ENCODE measurements at places on chromosomes 5 and 9.

DNA sequence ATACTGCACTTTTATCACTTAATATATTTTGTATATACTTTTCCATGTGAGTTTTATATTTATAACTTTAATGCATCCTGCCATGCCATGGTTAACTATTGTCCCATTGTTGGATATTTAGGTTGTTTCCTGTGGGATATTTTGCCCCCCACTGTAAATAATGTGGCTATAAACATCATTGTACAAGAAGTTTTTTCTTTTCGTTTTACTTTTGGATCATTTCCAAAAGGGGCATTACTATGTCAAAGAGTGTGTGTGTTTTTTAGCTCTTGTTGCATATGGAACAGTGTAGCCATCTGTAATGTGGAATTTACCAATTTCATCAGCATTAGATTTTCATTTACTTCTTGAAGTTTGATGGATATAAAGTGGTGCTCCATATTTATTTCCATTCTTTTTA lies 13.3 kb downstream of the ITGA2 start:
- no peak for DNase-seq

- DNase-seq: no peak
These were observed 15.3 kb downstream of the LHX3 start for GRCh38 chr9:136189394-136190236.

DNA sequence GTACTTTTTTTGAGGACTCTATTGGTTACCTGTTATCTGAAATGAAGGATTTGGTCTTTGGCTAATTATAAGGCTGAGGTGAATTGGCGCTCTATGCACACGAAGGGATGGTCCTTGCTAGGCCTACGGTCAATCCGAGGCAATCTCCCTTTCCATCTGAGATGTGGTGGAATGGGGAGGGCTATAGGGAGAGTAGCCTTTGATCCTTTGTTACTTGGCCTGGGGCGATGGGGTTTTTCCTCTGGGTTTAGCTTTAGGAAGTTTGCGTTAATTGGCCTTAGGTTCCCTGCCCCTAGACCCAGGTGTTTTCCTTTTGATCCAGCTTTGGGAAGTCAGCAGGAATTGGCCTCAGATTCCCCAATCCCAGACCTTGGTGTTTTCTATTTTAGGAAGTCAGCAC lies 102.1 kb upstream of the C9orf72 start:
- DNase-seq: peak; percentile 62

DNA sequence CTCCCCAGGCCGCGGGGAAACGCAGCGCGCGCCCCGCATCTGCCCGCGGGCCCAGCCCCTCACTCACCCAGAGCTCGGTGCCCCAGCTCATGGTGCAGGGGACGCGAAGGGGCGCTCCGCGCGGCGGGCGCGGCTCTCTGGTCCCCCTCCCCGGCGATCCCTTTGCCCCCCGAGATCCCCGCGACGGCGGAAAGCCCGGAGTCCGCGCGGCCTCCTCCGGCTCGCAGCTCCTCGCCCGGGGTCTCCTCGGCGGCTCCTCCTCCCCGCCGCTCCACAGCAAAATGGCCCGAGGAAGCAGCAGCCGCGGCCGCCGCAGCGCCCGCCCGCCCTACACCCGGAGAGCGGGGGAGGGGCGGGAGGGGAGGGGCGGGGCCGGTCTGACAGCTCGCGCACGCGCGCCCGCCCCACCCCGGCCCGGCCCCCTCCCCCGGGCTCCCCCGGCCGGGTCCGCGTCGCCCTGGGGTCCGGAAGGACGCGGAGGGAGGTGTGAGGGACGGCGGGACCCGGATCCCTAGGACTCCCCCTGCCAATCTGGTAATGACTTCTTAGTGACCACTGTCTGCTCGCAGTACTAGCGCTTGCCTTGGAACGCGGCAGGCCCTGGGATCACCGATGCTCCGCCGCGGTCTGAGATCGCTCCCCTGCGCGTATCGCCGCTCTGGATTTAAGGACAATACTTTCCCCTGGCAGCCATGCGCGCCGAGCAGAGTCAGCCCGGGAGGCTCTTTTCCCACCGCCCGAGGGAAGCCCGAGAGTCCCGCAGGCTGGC lies at the start of gene FNBP1:
TSS of gene FNBP1 (minus strand) at position 305 of the 769 bp plus-strand sequence. CDS start at position 91, 214 bp downstream.
- DNase-seq: peak; percentile 87

DNA sequence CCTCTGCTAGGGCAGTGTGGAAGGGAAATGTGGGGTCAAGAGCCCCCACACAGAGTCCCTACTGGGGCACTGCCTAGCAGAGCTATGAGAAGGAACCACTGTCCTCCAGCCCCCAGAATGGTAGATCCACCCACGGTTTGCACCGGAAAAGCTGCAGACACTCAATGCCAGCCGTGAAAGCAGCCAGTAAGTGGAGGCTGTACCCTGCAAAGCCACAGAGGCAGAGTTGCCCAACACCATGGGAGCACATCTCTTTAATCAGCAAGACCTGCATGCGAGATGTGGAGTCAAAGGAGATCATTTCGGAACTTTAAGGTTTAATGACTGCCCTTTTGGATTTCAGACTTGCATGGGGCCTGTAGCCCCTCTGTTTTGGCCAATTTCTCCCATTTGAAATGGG lies 52.2 kb downstream of the GKAP1 start:
- DNase-seq: no peak

- DNase-seq: no peak
These were observed 73.3 kb downstream of the SECISBP2 start for GRCh38 chr9:89391585-89391984.

GRCh38 chr5:143432658-143433239 lies 29.3 kb upstream of the NR3C1 start:
- no peak for DNase-seq

- DNase-seq: no peak
These were observed 34.6 kb downstream of the TTC39B start for GRCh38 chr9:15272377-15272928.

DNA sequence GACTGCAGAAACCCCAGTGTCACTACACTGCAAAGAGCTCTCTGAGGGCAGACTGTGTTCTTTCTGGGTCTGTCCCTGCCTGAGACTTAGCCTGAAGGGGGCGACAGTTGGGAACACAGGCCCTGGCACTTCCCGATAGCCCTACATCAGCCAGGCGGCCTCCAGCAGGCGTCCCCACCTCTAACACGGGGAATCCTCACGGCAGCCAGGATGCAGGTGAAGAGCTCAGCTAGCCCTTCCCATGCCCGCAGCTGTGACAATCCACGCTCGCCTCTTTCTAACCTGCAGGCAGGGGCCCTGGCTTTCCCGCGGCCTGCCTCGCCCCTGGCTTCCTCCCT lies 5.9 kb downstream of the MED22 start:
- DNase-seq: peak; percentile 84

- DNase-seq: no peak
These were observed 275.0 kb downstream of the PLK2 start for GRCh38 chr5:58184910-58185309.

- peak; percentile 52 for DNase-seq
These were observed 5.9 kb upstream of the FRMD3 start for GRCh38 chr9:83544002-83544698.

- DNase-seq: no peak
These were observed 35.5 kb downstream of the PDZD2 start for GRCh38 chr5:31674371-31674951.

- DNase-seq: no peak
These were observed 4.6 kb downstream of the ZNF622 start for GRCh38 chr5:16461026-16461425.

DNA sequence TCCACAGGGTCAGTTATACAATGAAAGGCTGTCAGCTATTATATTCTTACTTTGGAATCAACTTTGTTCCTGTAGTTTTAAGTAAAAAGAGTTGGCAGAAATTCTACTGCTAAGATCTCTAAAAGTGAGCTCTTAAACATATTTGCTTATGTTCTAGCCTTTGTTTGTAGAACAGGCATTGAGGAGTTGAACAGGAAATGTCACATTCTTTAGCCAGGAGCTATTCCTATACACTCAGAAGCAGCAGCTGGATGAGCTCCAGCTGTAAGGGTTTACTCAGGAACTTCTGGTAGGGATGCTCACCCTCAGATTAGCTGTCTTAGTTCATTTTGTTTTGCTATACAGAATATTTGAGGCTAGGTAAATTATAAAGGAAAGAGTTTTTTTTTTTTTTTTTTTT lies 22.4 kb upstream of the SPINK14 start:
- DNase-seq: no peak

- no peak for DNase-seq
These were observed 168.1 kb downstream of the KDM4C start for GRCh38 chr9:6925836-6926235.

DNA sequence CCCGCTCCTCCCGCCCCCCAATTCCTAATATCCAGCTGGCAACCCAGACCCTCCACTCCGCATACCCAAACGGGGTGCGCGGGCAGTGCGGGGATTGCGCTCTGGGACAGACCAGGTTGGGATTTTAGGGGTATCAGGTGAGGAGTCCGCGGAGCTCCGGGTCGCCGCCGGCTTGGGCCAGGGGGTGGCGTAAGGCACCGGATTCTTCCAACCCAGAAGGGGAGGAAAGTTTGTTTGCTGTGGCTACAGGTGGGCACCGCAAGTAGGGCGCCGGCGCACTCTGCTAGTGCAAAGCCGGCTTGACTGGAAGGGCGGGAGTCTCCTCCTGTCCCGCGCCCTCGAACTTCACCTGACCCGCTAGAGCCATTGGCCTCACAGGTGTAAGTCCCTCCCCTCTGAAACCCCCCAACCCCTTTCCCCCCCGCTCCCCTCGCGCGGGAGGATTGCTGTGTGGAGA lies 709 bp downstream of the IQGAP2 start:
- peak; percentile 87 for DNase-seq

DNA sequence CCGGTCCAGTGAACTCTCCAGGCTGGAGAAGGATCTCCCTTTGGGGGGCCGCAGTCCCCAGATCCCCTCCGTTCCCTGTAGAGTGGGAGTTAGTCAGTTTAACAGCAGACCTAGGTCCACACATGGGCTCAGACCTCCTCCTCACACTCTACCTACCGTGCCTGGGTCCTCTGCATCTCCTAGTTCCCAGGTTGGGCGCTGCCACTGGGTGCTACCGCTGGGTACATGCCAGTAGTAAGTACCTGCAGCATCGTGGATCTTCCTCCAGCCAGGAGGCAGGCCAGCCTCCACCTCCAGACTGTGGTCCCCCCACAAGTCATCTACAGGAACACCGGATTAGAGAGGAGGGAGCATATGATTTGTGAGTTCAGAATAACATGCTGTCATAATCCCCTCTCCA lies 802 bp downstream of the APBB3 start:
- DNase-seq: no peak

DNA sequence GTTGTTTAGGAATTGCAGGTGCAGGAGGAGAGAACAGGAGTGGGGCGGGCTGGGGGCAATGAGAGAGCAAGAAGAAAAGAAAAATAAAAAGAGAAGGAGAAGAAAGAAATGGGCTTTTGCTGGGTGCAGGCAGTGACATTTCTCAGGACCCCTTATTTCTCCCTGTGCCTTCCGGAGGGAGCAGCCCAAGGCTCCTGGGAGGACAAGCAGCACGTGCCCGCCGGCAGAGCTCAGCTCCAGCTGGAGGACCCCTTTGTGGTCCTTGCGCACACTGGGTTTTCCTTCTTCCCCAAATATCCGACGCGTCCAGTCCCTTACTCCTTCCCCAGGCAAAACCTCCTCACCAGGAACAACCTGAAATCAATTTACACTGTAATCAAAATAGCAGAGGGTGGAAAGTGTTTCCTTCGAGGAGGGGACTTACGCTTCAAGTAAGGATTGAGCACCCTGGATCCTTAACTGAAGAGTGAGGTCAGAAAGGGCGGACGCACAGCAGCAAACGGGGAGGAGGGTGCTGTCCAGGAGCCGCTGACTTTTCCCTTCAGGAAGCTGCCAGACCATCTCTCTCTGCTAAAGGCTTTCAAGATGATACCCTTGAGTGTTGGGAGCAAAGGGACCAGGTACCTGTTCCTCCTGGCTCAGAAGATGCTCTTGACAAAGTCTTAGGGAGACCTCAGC lies 2.1 kb downstream of the BTNL9 start:
- DNase-seq: no peak

DNA sequence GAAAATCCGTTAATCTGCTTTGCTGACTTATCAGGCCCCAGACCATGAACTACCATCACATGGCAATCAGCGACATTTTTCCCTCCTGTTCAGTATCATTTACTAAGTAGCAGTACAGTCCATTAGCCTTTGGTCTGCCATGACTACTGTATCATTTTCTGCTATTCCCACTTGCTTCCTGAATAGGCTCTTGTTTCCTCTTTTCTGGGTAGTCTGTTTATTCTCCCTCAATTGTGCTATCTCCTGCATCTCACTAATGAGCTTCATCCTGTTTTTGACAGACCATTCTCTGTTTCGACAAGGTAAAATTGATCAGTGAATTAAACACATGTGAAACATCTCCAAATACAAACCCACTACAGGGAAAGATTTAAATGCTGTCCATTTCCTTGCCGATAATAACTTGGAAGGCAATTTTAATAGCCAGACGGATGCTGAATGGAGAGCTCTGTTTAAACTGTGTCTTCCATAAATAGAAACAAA lies 263.5 kb upstream of the ANKRD55 start:
- no peak for DNase-seq

DNA sequence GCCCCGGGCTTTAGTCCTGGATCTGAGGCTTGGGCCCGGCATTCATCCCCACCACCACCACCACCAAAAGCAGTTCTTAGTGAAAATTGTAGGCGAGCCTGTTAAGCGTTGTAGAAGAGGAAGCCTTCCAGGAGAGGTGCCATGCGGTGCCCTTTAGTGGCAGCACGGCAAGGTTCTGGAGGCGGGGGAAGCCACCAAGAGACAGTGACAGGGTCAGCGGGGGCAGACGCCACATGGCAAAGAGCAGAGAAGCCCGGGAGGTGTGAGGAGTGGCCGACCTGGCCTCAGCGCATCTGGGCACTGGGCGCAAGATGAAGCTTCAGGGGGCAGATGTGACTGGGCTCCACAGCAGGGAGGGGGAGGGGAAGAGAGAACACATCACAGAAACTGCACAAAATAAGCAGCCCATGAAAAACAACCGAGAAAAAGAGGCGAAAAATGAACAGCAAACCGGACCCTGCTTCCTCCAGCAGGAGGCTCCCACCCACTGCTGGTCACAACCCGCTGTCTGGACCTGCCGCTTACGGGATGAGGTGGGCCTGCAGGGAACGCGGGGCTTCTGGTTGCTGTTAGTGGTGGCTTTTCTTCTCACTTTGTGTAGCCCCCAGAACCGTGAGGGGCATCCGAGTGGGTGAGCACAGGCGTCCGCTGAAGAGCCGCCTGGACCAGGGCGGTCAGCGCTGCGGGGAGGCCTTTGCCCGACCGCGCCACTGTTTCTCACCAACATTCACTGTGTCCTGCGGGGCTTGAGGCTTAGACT lies 4.3 kb downstream of the LRRC14B start:
- DNase-seq: no peak

GRCh38 chr9:4172731-4173130 lies 127.1 kb downstream of the GLIS3 start:
- no peak for DNase-seq

DNA sequence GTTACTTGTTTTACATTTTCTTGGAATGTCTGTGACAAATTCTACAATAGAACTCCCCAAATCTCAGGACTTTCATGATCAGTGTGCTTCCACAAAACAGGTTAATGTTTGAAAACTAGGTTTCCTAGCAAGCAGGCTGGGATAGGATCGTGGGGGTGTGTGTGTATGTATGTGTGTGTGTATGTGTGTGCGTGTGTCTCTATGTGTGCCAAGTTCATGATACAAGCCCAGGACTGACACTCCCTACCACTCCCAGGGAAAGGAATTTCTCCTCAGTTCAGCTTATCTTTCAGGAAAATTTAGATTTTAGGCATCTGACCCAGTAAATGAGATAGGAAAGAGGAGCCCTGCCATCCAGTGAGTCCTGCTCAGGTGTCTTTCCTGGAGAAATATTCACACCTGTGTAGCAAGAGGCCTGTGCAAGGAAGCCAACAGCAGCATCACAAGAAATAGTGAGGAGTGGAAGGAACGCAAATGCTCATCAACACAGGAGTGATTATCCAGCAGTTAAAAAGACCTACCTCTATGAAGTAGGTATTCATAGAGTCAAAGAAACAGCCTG lies 13.8 kb upstream of the ABLIM3 start:
- no peak for DNase-seq

GRCh38 chr5:15500325-15501001 lies 483 bp downstream of the FBXL7 start:
- peak; percentile 46 for DNase-seq

All from H9 (cell line).